ENCODE measurements at places on chromosomes 11 and 22.

- no peak for DNase-seq
Observed at GRCh38 chr11:94830722-94831510, 62.8 kb downstream of the AMOTL1 start.

DNA sequence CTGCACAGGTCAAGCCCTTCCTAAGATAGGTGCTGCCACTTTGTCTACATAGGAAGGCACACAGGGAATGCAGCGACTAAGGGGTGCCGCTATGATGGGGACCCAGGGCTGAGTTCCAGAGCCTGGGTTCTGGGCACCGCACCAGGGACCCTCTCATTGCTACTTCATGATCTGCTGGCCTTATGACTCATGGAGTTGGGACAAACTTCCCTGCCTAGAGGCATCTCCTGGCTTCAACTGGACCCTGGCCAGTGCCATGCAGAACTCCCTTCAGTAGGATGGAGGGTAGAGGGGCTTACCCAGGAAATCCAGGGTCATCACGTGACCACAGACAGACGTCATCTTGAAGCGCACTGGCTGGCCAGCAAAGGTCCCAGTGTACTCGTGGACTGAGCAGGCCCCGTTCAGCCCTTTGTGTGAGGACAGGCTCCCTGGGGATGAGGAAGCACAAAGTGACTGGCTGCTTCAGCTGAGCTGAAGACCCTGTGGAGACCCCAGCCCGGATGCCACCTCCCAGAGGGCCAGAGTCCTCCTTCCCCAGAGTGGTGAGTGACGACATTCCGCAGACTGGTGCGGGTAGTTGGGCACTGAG lies 8.4 kb downstream of the TOP3B start:
- no peak for DNase-seq

DNA sequence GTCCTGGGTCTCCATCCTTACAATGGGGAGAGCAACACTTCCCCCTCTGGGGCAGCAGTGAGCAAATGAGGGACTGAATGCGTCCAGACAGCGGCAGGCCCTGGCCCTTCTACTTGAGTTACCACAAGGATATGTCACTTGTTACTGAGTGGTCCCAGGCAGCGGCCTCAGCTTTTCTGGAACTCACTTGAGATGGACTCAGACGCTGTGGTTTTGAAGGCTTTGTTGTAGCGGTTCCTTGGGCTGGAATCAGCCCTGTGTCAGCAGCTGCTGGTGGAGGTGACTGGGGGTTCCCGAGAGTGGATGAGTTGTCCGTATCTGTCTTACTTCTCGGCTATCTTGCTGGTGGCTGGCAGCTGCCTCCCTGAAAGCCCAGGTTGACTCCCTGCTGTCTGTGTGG lies 77.0 kb downstream of the MICAL2 start:
- DNase-seq, result peak; percentile 57

DNA sequence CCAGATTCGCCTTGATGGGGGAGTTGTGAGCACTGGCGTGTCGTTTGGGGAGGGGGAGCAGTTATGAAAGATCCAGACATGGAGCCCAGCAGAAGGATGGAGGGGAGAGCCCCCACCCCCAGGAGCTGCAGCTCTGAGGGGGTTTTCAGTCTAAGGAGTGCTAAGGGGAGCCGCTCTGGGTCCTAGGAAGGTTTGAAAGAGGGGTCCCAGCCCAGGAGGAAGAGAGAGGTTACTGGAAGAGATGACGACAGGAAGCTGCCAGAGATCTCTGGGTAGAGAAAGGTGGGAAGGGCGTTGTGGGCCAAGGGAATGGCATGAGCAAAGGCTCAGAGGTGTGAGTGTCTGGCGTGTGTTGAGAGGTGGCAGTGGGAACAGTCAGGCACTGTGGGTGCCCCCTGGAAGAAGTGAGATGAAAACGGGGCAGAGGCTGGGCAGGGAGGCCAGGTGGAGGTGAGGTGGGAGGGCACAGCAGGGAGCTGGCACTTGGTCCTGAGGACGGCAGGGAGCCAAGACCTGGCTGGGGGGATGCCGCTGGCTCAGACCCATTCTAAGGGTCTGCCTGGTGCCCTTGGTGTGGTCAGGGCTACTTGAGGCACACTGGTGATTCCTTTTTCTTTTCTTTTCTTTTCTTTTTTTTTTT lies 1.8 kb downstream of the MGAT3 start:
- DNase-seq, result no peak

DNA sequence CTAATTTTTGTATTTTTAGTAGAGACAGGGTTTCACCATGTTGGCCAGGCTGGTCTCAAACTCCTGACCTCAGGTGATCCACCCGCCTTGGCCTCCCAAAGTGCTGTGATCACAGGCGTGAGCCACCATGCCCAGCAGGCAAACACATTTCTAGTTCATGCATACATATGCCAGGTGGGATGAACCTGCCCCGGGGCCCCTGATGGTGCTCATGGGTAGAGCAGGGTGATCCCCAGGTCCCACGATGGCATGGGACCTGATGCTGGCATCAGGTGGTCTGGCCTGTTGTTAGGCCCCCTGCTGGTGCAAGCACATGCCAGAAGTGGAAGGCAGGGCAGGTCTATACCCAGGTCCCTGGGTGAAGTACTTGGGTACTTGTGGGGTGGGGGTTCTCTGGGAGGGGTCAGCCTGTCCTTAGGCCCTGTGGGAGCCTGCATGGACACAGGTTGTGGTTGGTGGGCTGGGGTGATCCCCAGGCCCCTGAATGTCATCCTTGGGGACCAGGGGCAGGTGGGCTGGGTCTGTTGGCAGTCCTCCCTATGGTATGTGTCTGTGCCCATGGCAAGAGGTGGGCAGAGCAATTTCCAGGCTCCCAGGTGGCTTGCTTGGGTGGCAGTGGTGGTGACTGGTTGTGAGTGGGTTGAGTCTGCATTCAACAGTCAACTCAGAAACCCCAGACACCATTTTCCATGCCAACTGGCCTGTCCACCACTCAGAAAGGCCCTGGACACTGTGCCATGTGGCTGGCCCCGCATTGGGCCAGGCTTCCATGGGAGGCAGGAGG lies 9.6 kb upstream of the RGL4 start:
- DNase-seq, result no peak

All from T-helper 1 cell (primary cell).